Activated T-cell treated with anti-CD3 and anti-CD28 coated beads, Interleukin-2, amount 50 U/mL, for 72 hours (primary cell): ENCODE measurements at places on chromosomes 2 and 18. TPM values are rescaled to one million over a fixed set of nuclear protein-coding genes. Genes with fewer than 3 reads are reported as not detected.

DNA sequence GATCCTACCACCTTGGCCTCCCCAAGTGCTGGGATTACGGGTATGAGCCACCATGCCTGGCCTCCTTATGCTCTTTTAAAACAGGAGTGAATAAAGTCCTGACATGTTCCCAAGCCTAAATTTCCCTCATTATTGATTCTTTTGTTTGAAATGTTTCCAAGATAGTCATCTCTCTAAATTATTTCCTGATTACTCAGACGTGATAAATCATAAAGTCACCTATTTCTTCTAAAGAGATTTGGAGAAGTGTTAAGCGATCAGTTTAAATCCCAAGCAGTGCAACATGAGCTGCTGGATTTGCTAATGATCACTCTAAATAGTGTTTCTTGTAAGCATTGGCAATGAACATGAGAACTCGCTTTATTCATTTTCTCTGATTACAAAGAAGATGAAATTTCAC is 51.8 kb downstream of the PMAIP1 start:
- no peaks in the 10 kb centered on the region for H3K36me3 ChIP-seq
- H3K27me3 ChIP-seq = peaks cover 19% of the 10 kb centered on the region
- H3K27ac ChIP-seq = no peak overlapping the region
- no peak overlapping the region for H3K4me3 ChIP-seq
- DNase-seq = no peak

DNA sequence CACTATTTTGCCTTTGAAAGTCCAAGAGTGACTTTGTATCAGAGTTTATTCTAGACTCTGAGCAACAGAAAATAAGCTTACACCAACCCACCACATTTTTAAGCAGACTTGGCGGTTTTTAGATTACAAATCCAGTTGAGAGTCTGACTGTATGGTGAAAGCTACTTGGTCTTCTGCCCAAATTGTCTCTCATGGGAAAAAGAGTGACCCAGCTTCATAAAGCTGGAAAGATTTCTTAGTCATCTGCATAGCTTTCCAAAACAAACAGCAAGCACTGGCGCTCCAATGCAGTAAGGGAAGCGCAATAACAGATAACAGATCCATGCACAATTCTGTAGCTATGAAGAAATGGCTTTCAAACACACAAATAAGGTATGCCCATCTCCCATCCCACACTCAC is 7.1 kb downstream of the DSG1 start:
- no peak overlapping the region for H3K4me3 ChIP-seq
- no peaks in the 10 kb centered on the region for H3K36me3 ChIP-seq
- H3K27me3 ChIP-seq = no peaks in the 10 kb centered on the region
- no peak overlapping the region for H3K27ac ChIP-seq
- no peaks in the 10 kb centered on the region for H3K4me1 ChIP-seq

GRCh38 chr2:11456251-11456650 is 9.7 kb downstream of the E2F6 start:
- peaks cover 21% of the 10 kb centered on the region for H3K4me1 ChIP-seq
- H3K36me3 ChIP-seq = peaks cover 6% of the 10 kb centered on the region
- H3K27me3 ChIP-seq = no peaks in the 10 kb centered on the region
- no peak for DNase-seq
- no peak overlapping the region for H3K4me3 ChIP-seq
- peak overlapping the region; percentile 82 for H3K27ac ChIP-seq

- no peaks in the 10 kb centered on the region for H3K27me3 ChIP-seq
- H3K27ac ChIP-seq = no peak overlapping the region
- no peaks in the 10 kb centered on the region for H3K36me3 ChIP-seq
- no peak overlapping the region for H3K4me3 ChIP-seq
- H3K4me1 ChIP-seq = no peaks in the 10 kb centered on the region
- DNase-seq = no peak
These were observed 29.5 kb upstream of the SP5 start for GRCh38 chr2:170685591-170685990.

DNA sequence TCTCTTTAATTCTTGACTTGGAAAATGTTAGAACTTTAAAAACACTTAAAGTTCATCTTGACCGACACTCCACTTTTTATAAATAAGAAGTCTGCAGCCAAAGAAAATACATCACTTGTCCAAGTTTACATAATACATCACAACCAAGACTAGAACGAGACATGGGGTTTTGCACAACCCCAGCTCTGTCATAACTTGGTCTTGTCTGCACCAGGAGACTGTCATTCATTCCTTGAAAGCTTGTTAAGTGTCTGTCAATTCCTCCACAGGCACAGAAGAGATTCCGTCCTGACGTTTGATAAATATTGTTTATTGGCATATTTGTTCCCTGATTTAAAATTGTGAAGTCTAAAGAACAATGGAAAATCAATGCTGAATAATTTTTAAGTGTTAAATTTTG is 139.5 kb upstream of the SETBP1 start:
- H3K4me3 ChIP-seq = no peak overlapping the region
- no peak overlapping the region for H3K27ac ChIP-seq
- H3K4me1 ChIP-seq = no peaks in the 10 kb centered on the region
- DNase-seq = no peak

The HOXD9 gene
- total RNA-seq = not detected

The TRPM8 gene
- not detected for total RNA-seq
